PC-9 (cell line): ENCODE measurements at places on chromosomes 1 and 21.

GRCh38 chr1:117613249-117613968 lies 7.6 kb downstream of the TENT5C start:
- no peak for DNase-seq

- no peak for DNase-seq
Observed at GRCh38 chr1:93352376-93352775, 6.7 kb downstream of the DR1 start.

DNA sequence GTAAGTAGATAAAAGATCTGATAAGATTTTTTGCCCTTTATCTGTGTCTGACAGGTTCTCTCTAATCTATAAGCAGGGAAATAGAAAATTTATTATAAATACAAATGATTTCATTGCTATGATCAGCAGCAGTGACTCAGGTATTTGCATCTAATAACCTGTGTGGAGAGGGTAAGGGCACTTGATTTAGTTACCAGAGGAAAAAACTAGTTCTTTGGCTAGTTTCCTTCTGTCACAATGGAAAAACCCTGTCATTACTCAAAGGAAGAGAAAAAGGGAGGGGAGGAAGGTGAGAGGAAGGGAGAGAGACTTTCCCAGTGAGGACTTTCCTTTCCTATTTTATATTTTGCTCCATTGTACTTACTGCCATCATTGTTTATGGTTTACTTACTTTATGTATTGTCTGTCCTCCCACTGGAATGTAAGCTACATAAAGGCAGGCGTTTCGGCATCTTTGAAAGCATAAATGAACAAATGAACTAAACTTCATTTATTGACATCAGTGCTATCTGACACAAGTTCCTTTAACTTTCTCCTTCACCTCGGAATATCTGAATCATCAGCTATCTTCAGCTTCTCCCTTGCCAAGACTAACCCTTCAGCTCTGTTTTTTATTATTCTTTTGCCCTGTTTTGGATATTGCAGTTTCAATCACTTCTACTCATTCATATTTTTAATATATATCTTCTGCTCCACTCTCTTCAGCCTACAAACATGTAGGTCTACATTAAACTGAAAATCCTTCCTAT lies 34.9 kb downstream of the WDR3 start:
- no peak for DNase-seq

DNA sequence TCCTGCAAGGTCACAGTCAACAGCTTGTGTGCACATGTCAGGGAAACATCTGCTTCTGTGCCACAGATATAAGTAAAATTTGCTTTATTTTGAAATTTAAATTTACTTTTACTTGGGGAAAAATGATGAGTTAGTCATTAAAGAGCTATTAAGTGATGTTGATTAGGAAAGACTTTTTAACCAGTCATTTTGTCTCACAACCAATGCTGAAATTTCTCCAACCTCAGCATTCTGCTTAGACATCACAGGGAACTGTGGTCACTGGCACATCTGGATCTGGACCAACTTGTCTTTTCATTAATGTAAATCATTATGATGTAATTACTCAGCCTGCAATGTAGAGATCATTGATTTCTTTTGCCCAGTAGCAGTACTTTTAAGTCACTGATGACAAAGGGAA lies 301.0 kb downstream of the TTLL7 start:
- DNase-seq: no peak

- DNase-seq: peak; percentile 81
Observed at GRCh38 chr1:41504114-41505035, 19.9 kb upstream of the EDN2 start.

- no peak for DNase-seq
Observed at GRCh38 chr1:160868141-160868540, 5.5 kb upstream of the CD244 start.

DNA sequence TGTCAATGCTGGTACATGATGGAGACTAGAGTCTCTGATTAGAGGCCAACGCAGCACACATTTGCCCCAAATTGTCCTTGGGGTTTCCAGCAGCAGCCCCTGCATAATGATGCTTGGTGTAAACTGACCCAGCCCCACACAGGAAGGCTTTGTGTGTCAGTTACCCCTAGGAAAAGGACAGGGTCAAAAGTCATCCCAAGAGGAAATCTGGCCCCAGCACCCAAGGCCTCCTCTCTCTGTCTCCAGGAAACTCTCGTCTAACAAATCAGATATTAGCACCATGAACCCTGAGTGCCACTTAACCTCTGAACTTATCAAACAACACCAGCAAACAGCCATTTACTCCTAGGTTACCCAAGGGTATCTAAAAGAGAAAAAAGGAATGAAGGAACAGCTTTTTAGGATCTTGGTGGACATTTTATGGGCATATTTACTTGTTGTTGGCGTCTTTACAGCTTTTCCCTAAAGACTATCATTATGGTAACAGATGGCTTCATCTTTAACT lies 84.5 kb downstream of the PSMG1 start:
- no peak for DNase-seq

- no peak for DNase-seq
Observed at GRCh38 chr1:225533238-225533637, 105.4 kb upstream of the LBR start.

DNA sequence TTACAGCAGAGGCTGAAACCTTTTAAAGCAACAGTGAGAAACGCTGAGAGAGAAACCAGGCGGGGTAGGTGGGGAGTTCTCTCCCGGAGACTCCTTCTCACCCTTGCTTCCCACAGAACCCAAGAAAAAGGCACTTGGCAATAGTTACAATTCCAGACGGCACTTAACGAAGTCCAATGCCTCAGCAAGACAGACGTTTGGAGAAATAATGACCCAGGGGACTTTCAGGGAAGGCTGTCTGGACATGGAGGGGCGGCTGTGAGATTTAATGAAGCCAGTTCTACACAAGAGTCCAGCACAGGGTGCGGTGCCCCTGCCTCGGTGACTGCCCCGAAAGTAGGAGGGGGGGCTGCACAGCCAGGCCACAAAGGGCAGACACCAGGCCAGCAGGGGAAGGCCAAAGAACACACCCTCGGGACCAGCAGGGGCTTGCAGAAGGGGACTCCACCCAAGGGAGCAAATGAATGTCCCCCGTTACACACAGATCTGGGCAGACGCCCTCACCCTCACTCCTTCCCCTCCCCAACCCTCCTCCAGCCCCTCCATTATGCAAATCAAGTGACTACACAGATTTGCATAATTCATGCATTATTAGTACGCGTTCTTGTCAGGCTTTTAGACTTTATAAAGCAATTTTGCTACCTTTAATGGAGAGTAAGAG lies 26.3 kb downstream of the KCNN3 start:
- no peak for DNase-seq

- DNase-seq: no peak
Observed at GRCh38 chr1:97093741-97094140, 372.2 kb downstream of the PTBP2 start.

DNA sequence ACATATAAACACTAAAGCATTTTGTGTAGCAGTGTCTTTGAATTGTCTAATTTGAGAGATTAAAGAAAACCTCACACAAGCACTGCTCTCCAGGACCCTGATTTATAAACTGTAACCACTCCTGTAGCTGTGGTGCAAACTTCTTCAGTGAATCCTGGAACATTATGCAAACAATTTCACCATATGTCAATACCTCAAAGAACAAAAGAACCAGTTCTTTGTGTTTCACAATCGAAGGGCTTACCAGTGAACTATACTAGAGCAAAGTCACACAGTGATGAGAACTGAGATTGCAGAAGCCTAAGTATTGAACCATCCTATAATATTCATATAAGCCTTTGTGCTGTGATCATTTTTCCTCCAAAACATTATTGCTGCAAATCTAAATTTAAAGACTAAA lies 21.5 kb downstream of the DPH5 start:
- peak; percentile 87 for DNase-seq

- DNase-seq: no peak
Observed at GRCh38 chr1:4106731-4107130, 206.7 kb upstream of the C1orf174 start.

- peak; percentile 84 for DNase-seq
Observed at GRCh38 chr21:39388038-39388810, 39.3 kb upstream of the HMGN1 start.

- no peak for DNase-seq
Observed at GRCh38 chr1:20291645-20292084, 990 bp downstream of the VWA5B1 start.

- DNase-seq: peak; percentile 40
Observed at GRCh38 chr1:172429331-172430127, 9.0 kb downstream of the C1orf105 start.
